ENCODE measurements at places on chromosomes 1 and 21.

- DNase-seq = no peak
These were observed 591.6 kb downstream of the PTPRU start for GRCh38 chr1:29827801-29828525.

- no peak for DNase-seq
These were observed 41.8 kb downstream of the HS2ST1 start for GRCh38 chr1:86956221-86956620.

DNA sequence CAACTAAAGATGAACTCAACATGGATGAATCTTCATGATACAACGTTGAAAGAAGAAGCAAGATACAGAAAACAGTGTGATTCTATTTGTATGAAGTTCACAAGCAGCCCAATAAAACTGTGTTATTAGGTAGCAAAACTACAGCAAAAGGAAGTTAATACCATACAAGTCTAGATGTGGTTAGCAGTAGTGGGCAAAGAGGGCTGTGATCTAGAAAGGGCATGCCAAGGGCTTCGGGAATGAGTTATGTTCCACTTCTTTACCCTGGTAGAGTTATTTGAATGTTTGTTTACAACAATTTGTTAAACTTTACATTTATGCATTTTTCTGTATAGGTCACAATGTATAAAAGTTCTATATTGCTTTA is 9.2 kb downstream of the TNFRSF9 start:
- no peak for DNase-seq

DNA sequence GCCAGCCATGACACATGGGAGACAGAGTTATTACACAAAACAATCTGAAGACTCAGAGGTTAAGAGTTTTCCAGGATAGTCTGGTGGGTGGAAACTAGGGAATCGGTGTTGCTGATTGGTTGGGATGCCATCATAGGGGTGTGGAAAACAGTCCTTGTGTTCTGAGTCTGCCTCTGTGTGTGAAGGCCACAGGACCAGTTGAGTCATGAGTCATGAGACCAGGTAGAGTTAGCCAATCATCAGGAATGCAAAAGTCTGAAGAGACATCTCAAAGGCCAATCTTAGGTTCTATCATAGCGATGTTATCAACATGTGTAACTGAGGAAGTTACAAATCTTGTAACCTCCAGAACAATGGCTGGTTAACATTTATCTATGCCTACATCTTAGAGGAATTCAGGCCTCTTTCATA is 49.7 kb upstream of the NEK7 start:
- no peak for DNase-seq

GRCh38 chr1:108897865-108898720 is 21.3 kb downstream of the GPSM2 start:
- DNase-seq = peak; percentile 52

DNA sequence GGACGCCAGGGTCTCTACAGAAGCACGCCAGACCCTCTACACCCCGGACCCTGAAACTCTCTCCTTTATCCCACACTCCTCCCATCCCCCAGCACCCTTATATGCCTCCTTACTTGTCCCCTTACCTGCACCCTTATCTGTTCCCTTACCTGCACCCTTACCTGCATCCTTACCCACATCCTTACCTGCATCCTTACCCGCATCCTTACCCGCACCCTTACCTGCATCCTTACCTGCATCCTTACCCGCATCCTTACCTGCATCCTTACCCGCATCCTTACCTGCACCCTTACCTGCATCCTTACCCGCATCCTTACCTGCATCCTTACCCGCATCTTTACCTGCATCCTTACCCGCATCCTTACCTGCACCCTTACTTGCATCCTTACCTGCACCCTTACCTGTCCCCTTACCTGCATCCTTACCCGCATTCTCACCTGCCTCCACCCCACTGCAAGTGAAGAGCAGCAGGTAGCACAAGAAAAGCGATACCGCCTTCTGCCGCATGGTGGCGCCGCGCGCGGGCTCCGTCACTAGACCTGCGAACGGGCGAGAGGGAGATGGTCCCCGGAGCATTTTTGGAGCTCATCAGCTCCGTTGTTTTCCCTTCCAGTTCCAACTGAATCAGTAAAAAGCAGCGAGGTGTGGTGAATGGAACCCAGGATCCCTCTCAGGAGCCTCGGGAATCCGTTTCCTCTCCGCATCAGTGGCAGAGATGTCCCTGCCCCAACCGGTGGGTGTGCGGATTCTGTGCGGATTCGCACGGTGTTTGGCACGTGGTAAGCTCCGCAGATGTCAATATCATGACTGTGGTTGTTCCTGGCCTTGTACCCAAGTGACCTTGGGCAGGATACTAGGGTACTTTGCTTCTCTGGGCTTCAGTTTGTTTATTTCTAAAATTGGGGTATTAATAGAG is 2.9 kb downstream of the IFI6 start:
- peak; percentile 66 for DNase-seq

Data from stimulated activated naive CD4-positive, alpha-beta T cell (primary cell).